ENCODE measurements at places on chromosomes 4 and X. TPM values are rescaled to one million over a fixed set of nuclear protein-coding genes. Genes with fewer than 3 reads are reported as not detected.

DNA sequence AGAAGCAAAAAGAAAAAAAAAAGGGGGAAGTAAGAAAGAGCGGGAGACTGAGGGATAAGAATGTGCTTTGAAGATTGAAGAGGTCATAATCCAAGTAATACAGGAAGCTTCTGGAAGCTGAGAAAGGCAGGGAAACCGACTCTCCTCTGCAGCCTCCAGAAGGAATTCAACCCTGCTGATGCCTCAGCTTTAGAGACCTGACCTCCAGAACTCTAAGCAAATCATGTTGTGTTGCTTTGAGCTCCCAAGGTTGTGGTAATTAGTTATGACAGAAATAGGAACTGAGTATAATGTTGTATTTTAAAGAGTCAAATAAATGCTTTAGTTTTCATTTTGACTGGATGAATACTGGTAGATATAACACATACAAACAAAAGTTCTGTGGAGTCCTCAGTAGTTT lies 48.0 kb upstream of the FAT1 start:
- no peak for DNase-seq

DNA sequence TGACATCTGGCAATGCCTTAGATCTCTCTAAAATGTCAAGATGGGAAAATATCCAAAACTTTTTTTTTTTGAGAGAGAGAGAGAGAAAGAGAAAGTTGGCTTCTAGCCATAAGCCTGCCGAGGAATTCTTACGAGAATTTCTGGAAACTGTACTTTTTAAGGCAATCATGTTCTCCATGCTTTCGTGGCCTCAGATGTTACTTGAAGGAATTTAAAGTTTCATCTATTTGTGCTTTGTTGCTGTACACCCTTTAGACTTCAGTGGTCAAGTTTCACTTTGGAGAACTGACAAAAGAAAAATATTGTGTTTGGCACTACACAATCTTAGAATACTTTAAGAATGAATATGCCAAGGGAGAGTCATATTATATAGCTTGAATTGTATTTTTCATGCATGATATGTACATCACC lies 53.9 kb downstream of the FAT4 start:
- no peak for DNase-seq

- DNase-seq, result no peak
Observed at GRCh38 chrX:134551376-134552048, 91.5 kb downstream of the HPRT1 start.

- no peak for DNase-seq
Observed at GRCh38 chrX:29432534-29432933, 782.8 kb upstream of the MAGEB2 start.

DNA sequence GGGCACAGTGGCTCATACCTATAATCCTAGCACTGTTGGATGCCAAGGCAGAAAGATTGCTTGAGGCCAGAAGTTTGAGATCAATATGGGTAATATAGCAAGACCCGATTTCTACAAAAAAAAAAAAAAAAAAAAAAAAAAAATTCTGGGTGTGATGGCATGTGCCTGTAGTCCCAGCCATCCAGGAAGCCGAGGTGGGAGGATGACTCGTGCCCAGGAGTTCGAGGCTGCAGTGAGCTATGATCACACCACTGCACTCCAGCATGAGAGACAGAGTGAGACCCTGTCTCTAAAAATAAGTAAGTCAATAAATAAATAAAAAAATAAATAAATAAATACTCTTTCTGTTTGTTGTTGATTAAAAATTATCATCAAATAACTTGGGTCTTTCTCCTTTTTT lies 62.4 kb upstream of the BMPR1B start:
- no peak for DNase-seq

DNA sequence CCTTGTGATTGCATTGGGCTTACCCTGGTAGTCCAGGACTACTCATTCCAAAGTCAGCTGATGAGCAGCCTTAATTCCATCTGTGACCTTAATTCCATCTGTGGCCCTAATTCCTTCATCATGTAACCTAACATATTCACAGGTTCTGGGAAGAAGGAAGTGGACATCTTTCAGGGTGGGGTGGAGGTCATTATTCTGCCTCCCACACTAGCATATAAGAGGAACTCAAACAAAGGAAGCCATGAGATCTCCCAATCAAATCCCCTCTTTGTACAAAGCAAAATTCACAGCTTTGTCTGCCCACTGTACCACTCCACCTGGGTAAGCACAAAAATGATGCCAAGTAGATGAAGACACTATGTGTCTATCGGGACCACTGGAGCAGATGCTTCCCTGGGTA lies 87.3 kb downstream of the SLC2A9 start:
- DNase-seq, result no peak

The DCAF12L1 gene
- total RNA-seq, result not detected

DNA sequence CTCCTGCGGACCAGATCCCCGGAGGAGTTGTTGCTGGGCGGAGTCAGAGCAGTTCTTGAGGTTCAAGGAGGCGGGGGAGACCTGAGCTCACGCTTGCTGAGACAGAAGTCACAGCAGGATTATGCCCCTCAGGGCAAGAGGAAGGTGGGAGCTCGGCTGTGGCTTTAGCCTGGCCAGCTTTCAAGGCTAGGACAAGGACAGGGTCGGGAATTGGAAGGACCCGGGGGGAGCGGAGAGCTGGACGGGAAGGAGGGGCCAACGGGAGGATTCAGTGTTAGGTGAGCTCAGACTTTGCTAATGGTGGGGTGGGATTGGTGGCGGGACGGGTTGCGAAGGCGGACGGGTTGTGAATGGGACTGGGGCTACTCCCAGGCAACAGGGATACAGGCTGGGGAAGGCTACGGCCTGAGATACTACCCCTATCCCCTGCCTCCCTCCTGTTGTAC lies at the start of gene RIBC1:
Gene RIBC1, plus strand, starts transcription at position 13 of the 446 bp plus-strand sequence. CDS start 3,404 bp downstream, outside the sequence.
- DNase-seq, result no peak

Data from Right ventricle myocardium superior (tissue), 1 donor.